ENCODE measurements at places on chromosomes 2 and 18.

- no peak for DNase-seq
These were observed 281.1 kb upstream of the POU3F3 start for GRCh38 chr2:104572834-104573233.

DNA sequence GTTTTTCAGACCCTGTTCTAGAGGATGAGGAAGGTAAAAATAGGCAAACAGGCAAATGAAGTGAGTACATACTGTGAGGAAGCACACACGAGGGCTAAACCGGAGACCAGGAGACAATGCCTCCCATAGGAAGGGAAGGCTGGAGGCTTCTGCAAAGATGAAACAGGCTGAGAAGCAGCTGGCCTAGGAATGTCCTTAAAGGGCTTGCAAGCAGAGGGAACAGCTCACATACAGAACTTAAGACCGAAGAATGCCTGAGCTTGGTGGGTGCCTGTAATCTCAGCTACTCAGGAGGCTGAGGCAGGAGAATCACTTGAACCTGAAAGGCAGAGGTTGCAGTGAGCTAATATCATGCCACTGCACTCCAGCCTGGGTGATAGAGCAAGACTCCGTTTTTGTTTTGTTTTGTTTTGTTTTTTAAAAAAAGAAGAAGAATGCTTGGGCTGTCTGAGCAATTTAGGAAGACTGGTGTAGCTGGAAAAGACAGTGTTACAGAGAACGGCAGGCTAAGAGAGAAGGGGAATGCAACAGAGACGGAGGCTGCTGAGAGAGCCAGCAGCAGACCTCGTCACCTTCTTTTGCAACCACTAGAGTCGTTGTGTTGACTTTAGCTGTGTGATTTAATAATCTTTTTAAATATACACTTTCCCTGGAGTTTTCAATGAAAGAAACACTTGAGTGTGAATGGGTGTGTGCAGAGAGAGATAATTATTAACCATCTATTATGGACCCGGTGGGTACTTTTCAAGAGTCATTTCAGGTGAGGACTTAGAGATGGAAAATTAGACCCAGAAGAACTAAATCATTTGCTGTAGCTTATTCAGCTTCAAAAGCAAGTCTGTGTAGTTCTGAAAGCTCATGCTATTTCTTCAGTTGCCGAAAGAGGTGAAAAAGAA is 232.8 kb downstream of the GALR1 start:
- no peak for DNase-seq

DNA sequence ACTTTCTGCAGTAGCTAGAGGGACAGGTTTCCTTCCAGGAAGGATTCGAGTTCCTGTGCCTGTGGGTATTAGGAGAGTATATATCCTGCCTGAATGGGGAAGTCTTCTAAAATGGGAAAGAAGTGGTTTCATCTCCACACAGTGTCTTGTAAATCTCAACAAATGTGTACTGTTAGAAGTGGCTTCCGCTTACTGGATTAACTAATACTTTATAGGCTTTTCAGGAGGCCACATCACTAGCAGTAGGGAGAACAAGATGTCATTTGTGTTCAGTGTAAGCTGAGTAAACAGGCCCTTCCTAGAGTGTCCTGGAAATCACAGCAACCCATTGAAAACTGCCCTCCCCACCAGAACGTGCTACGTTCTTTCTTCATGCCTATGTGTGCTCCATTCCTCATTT is 12.5 kb upstream of the POLR1B start:
- no peak for DNase-seq

- no peak for DNase-seq
These were observed 499 bp upstream of the LMAN1 start for GRCh38 chr18:59359576-59359952.

DNA sequence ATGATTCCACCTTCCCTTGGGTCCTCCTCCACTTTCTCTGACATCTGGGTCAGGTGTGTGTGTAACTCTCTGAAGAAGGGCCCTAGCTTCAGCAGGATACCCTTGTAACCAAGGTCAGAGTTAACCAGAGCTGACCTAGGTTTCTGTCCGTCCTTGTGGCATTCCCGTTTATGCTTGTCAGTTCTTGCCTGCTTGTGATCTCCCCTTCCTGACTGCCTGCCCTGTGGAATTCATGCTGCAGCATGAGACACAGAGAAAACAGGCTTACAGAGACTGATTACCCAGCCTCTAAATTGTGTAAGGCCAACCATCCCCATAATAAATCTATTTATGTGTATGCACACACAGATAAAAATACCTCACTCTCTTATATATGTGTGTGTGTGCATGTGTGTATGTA is 22.8 kb downstream of the NXPH2 start:
- no peak for DNase-seq

DNA sequence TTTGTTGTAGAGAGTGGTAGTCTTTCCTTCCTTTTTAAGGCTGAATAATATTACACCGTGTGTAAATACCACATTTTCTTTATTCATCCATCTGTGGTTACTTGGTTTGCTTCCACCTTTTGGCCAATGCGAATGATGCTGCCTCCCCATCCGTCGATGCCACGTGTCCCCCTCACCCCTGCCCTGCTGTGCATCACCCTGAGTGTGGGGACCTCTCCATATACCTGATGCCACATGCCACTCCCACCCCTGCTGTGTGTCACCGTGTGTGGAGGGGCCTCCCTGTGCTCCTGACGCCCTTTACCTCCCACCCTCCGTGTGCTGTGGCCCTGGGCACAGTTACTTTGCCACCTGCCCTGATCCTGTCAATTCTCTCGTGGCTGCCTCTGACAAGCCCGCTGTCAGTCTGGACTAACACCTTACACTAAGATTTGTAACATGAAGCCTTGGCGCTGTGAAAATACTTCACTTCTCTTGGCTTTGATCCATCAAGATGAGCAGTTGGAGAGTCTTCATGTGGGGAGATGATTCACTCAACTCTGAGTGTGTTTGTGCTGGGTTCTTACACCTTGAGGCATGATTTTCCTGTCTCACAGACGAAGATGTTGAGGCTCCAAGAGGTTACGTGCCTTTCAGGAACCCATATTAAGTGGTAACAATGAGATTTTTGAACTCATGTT is 234.0 kb downstream of the ZNF407 start:
- DNase-seq = no peak

DNA sequence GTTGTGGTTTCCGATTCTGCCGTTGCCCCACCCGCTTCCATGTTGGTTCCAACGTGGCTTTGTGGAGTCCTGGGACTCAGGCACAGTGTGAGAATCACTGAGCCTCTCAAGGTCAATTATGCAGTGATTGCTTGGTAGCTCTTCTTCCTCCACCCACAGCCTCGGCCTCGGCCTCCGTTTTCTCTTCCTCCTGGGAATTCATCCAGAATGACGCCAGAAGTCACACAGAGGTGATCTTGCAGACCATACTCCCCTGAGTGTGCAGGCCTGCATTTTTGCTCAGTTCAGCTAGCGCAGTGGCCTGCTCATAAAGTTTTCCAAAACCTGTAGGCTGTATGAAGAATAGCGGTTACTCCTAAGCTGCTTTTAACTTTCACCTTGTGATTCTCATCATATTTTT is 273.3 kb downstream of the GBX2 start:
- no peak for DNase-seq

- DNase-seq = no peak
These were observed 874 bp downstream of the NDUFAF7 start for GRCh38 chr2:37232131-37232933.

- no peak for DNase-seq
These were observed 58.8 kb upstream of the CRIM1 start for GRCh38 chr2:36296798-36297197.

DNA sequence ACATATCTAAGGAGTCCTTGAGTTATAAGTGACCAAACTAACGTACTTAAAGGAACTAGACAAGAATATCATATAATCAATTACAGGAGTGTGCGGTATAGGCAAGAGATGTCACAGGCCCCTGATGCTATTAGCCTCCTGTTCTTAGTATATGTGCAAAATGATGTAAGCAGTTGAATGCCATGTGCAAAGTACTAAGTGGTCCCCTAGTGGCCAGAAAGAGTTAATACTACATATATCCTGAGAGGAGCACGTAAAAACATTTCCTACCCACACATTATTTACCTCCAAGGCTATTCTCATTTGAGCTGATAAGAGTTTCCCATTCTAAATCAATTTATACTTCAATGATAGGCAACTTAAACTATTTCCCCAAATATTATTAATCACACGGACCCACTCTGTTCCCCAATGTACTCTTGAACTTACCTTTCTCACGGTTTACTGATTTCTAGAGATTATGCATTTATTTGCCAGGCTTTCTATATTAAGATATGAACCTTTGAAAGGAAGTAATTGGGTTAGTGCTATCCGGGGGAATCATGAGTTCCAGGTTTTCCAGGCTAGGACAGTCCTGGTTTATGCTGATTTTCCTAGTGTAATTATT is 158.0 kb upstream of the KLHL14 start:
- no peak for DNase-seq

DNA sequence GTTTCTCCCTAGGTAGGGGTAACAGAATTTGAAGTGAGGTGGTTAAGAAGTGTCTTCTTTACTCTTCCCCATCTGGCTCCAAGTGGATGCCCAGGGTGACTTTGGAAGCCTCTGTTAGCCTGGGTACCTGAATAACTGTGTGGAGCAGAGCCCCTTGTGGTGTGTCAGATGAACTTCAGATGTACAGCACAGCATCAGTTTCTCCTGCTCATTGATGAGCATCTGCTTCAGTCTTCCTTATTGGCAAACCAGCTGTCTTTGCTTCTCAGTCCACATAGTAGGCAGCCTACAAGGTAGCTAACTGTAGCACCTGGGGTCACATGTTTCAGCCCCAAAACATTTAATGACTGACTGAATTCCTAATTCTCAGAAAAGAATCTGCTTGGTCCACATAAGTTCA is 56.2 kb upstream of the ATP8B1 start:
- no peak for DNase-seq

DNA sequence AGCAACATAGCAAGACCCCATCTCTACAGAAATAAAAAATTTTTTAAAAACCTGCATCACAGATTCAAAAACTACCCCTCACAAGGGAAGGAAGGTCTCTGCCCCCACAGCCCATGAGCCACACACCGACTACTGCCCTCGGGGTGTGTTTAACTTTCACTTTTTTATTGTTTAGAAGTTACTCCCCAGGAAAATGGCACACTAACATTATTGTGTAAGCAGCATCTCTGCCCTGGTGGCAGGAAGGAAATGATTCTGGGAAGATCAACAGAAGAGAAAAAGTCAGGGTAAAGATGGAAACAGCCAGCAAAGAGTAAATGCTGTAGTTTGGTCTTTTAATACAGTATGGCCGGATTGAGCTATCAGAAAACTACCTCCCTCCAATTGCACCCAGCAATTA is 21.9 kb downstream of the TRABD2A start:
- DNase-seq = no peak

- DNase-seq = no peak
These were observed 718.7 kb upstream of the GCFC2 start for GRCh38 chr2:76429374-76429773.

DNA sequence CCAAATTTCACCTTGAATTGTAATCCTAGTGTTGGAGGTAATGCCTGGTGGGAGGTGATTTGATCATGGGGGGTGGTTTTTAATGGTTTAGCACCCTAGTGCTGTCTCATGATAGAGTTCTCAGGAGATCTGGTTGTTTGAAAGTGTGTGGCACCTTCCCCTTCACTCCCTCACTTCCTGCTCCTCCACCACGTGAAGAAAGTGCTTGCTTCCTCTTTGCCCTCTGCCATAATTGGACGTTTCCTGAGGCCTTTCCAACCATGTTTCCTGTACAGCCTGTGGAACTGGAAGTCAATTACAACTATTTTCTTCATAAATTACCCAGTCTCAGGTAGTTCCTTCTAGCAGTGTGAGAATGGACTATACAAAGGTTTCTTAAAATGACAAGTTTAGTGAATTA is 251.8 kb upstream of the NETO1 start:
- DNase-seq = no peak

DNA sequence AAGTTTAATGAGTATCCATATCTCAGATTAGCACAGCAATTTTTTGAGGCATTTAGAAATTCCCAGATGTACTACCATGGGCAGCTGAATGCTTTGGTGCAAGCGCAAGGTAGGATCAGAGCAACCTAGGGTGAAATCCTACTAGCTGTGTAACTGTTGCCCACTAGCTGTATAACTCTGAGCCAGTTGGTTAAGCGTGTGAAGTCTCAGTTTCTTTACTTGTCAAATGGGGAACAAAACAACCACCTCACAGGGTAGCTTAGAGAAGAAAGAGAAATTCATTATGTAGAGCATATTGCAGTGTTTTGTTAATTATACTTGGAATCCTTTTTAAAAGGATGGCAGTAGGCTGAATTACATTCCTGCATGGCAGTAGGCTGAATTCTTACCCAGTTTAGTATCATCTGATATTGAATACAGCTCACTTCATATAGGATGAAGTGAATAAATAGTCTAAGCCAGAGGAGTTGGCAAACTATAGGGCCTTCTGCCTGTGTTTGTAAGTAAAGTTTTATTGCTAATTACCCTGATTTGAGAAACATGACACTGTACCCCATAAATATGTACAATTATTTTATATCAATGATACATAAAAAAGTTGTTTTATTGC is 180.7 kb downstream of the PLCL1 start:
- DNase-seq = no peak

DNA sequence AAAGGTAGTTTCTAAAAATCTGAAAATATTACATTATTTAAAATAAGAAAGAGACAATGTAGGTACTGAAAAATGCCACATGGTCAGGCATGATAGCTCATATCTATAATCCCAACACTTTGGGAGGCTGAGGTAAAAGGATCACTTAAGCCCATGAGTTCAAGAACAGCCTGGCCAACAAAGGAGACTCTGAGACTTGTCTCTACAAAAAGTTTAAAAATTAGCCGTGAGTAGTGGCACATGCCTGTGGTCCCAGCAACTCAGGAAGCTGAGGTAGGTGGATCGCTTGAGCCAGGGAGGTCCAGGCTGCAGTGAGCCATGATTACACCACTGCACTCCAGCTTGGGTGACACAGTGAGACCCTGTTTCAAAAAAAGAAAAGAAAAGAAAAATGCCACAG is 21.8 kb downstream of the ATAD2B start:
- no peak for DNase-seq

GRCh38 chr2:187985923-187986322 is 305.8 kb upstream of the GULP1 start:
- DNase-seq = no peak

GRCh38 chr2:5700551-5700950 is 8.4 kb downstream of the SOX11 start:
- no peak for DNase-seq

- no peak for DNase-seq
These were observed 47.5 kb upstream of the HNRNPA3 start for GRCh38 chr2:177165061-177165583.

- DNase-seq = no peak
These were observed 23.1 kb downstream of the STARD7 start for GRCh38 chr2:96185516-96185915.

- no peak for DNase-seq
These were observed 23.3 kb downstream of the PAX8 start for GRCh38 chr2:113255140-113256070.

DNA sequence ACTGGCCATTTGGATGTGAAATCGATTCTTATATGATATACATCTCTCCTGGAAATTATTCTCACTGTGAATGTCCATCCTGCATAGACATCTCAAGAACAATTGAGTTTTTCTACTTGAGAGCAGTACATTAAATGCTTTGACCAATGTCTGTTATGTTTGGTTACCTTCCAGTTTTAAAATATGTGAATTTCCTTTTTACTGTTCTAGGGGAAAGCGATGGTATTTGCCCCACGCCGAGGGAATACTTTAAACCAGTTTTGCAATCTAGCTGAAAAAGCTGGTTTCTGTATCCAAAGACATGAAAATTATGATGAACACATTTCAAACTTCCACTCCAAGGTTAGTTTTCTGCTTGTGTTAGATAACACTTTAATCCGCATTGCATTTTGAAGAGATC is 175.3 kb upstream of the SIX3 start:
- no peak for DNase-seq

All from RWPE2 (cell line).